M059J (cell line): ENCODE measurements at places on chromosomes 12 and 14. TPM values are rescaled to one million over a fixed set of nuclear protein-coding genes. Genes with fewer than 3 reads are reported as not detected.

Gene C12orf50
- not detected in 2 replicates for total RNA-seq

- DNase-seq = no peak
Observed at GRCh38 chr12:103050273-103050672, 92.8 kb downstream of the ASCL1 start.

GRCh38 chr12:47014474-47014873 lies 64.9 kb upstream of the PCED1B start:
- peak; percentile 96 for DNase-seq

DNA sequence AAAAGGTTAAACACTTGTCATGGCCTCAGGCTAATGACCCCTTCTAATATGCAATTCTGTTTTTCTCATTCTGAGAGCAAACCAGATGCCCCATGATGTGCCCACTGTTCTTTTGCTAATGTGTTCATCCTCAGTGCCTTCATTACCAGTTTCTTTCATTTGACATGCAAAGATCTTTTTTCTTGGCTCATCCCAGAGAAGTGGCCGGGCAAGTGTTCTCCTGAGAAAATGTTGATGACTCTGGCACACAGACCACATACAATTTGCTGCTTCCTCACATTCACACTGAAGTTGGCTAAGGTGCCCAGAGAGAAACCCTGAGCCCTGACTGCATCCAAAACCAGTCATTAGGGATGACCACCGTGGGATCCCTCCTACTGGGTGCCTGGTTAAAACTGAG lies 833.3 kb downstream of the DIO2 start:
- no peak for DNase-seq
